Retina (tissue), 1 donor: ENCODE measurements at places on chromosomes 7 and 10.

DNA sequence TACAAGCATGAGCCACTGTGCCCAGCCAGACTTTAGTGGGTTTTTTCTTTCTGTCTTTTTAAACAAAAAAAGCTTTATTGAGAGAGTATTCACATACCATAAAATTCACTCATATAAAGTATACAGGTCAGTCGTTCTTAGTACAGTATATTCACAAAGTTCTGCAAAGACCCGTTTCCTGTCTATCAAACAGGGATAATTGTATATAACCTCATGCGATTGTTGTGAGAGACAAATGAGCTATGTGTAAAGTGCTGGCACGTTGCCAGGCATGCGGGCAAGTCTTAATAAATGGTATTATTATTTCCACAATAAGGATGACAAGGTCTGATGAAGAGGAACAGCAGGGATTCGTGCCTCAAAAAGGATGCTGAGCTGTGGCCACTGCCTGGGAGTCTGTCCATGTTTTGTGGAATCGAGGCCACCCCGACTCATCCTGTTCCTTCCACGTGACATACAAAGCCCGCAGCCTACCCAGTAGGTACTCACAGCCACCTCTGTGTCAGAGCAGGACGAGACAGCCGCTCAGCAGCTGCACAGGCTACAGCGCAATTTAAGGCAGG lies 51.6 kb downstream of the SMKR1 start:
- DNase-seq = peak; percentile 36

GRCh38 chr7:70390251-70390650 lies 741.7 kb upstream of the GALNT17 start:
- no peak for DNase-seq

GRCh38 chr10:92691591-92692079 lies 1.9 kb downstream of the HHEX start:
- no peak for DNase-seq

DNA sequence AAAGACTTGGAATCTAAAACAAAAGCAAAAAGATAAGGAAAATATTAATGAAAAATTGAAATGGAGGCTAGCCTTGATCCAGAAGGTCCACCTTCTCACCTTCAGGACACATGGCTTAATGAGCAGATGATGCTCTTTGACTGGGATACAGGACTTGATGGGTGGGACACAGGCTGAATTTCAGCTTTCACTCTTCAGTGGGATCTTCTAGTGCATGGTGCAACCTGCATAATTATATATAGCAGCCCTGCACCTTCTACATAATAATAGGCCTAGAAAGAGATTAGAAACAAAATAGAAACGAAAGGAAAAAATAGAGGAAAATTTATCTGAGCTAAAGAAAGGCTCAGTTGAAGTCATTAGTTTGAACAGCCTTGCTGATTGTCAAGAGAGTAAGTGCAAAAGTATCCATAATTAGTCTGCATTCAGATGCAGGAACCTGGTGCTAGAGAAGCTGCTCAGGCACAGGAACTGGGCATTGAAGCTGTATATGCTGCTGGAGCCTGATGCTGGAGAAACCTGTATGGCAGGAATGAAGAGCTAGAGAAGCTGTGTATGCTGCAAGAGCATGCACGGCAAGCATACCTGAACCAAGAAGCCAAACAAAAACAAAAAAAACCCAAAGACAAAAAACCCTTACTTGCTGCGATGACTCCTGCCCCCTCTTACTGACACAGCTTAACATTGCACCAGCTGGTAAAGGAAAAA lies 19.4 kb downstream of the MKLN1 start:
- DNase-seq = no peak

DNA sequence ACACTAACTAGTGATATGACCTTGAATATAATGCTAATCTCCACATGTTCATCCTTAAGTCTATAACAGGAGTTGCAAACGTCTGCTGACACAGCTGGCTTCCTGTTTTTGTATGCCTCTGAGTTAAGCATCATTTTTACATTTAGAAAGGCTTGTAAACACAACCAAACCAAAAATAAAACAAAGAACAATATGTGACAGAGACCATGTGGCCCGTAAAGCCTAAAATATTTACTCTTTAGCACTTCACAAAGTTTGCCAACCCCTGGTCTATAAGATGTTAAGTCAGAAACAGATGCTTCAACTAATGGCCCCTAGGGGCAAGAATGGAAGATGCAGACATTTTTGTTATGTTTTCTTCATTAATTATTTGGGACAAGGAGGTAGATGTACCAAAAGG lies 109.3 kb downstream of the CPEB3 start:
- DNase-seq = no peak

DNA sequence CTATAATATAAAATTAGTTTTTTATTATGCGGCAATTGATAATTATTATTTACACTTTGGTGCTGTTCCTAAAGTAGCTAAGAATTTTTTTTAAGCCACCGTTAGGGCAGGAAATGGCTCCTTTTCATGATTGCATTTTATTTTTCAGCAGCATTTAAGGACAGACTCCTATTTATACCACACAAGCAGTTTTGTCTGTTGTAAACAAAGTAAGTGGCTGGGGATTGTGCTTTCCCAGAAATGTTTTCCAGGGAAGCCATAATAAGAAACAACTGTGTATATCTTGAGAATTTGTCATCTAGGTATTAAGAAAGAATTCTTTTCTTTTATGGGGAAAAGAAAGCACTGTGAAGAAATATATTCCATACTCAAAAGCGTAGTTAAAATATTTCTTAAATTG lies 232.0 kb downstream of the VTI1A start:
- DNase-seq = no peak

GRCh38 chr7:31744294-31744874 lies 57.4 kb downstream of the PPP1R17 start:
- peak; percentile 64 for DNase-seq

DNA sequence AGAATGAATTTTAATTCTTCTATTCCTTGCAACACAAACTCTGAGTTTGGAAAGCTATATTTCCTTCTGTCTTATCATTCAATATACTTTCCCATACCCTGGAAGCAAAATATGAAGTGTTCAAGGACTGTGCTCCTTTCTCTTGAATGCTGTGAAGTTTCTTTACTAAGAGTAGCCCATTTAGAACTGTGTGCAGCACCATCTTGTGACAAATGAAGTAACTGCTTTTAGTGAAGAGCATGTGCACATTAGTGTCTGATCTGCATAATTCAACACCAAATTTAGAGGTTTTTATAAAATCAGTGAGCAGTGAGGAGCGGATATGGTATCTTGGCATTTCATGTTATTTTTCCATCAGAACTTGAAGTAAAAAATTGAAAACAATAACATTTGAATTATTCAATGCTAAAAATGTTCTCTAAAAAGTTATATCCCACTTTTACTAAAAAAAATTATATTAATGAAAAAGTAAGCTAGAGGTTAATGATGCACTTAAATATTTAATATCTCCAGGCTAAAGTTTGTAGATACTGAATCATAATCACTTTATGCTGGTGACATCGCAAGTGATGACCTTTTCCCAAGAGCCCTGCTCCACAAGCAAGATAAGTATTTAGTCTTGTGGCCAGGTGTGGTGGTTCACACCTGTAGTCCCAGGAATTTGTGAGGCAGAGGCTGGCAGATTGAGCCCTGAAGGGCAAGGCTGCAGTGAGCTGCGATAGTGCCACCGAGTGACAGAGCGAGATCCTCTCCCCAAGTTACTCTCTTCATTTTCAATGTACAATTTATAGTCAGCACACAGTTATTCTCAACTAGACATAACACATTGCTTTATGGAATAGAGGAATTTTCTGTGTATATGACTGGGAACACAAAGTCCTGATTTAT lies 108.8 kb upstream of the PCLO start:
- DNase-seq = no peak

DNA sequence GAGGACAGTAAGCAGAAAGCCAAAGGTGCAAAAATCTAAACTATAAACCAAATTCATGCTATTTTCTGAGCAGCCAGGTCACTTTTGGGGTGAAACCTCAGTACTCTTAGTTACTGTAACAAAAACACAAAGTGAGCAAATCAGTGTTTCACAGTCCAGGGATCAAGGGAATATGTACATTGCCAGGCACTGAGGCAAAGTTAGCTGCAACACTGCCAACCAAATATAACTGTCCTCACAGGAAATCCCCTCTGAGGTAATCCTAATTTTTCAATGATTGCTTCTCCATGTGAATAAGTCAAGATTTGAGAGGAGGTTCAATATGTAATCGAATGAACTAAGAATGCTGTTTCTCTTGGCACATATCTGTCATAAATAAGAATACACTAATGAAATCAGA lies 229.7 kb downstream of the TSPAN12 start:
- no peak for DNase-seq

GRCh38 chr7:12701433-12701832 lies 14.0 kb downstream of the ARL4A start:
- no peak for DNase-seq

DNA sequence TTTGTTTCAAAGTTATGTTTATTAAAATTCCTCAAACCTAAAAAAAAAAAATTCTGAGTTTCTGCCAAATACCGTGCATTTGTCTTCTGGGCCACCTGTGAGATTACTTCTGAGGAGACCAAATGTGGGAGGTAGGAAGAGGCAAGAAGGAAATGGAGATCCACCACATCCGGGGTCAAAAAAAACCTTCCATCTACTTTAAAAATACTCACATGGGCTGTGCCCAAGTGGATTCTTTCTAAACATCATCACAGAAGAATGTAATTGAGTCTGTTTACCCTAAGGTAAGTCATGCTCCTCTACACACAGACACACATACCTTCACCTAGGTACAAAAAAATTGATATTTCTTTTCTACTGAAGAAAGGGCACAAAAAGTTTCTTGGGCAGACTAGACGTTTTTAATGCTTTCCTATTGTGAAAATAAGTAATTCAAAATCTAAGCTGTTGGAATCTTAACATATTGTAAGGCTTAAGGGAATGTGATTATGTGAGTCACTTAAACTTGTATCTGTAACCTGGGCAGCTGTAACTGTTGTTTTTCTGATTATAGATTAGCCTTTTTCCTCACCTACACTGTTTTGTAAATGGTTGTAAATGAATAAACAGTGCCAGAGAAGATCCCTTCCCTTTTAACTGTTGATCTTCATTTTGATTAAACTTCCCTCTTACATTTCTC lies 19.1 kb upstream of the SPOCK2 start:
- DNase-seq = no peak

DNA sequence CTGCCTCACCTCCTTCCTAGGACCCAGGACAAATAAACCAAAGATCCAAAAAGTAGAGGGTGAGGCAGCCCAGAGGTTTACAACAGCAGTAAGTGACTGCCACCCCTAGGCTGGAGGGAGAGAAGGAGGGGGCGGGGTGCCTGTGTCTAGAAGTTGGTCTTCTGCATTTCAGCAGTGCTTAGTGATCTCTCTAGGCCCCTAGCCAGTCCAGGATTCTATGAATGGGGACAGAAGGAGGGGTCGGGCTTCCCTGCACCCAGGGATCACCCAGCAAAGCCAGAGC lies 62.8 kb upstream of the KDM7A start:
- DNase-seq = no peak

DNA sequence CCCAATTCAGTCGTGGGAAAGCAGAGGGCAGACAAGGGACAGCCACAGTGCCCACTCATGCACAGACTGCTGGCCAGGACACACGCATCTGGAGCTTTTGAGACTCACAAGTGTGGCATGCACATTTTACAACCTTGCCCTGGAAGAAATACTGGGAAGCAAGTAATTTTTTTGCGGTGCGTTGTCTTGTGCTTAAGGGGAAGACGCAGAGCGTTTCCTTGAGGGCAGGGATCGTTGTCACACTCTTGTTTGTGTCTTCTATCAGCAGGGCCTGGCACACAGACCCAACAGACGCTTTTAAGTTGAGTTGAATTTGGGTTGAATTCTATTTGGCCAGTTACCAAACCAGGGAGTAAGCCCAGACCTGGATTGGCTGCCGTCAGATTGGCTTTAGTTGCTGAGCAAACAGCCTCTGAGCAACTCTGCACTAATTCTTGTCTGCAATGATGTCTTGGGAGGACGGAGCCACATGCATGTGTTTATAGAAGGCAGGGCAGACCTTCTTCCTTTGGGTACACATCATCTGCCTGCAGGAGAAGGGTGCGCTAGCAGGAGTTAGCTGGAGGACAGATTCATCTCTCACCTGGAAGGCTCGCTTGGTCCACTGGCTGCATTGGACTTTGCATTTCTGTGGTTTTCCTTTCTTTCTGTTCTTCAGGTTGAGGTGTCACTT lies 38.4 kb downstream of the IL2RA start:
- DNase-seq = no peak

- no peak for DNase-seq
Observed at GRCh38 chr7:28112883-28113540, 67.6 kb downstream of the JAZF1 start.

DNA sequence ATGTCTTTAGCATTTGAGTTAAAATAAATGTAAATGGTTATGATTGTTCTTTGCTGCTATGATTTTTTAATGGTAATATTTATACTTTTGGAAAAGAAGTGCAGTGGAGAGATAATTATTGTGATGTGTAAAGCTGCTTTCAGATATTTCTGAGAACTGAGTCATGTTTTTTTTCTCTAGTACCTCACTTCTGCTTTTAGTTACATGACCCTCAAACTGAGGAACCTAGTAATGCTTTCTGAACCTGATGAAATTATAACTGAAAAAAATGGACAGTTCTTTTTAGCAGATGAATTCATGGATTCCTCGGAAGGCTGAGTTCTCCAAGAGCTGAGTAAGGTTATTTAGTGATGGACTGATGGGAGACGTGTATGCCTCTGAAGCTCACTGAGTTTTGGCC lies 167.8 kb downstream of the CDCA7L start:
- no peak for DNase-seq

DNA sequence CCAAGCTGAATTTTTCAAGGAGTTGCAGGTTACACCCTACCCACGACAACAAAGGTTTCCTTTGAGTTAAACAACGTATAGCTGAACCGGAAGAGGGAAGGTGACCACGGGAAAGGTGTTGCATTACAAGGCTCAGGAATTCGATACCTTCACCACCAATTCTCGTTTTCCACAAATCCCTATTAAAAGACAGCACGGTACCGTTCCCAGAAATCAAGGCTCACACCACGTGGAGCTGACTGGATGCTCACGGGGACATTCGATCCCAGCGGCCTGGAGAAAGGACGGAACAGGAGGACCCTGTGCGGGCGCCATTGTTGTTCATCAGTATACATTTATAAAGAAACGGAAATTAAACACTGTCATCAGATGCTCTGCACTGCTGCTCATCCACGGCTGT lies 56.4 kb downstream of the CTBP2 start:
- no peak for DNase-seq

DNA sequence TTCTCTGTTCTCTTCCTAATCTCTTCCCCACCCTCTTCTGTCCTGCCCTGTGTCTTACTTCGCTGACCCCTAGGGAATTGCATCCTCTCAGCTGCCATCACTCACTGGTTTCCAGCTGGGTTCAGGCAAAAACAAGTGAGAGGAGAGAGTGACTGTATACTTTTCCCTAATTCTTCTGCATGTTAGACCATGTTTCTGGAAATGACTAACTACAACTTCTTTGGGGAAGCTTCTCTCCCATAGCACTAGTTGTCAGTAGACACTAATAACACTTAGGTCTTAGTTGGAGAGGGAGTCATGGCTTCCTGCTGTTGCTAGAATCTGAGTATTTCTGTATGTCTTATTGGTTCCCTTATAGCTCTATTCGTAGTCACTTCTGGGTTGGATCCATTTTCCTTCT lies 299.0 kb upstream of the FZD1 start:
- no peak for DNase-seq

- DNase-seq = no peak
Observed at GRCh38 chr7:151717918-151718317, 159.0 kb downstream of the PRKAG2 start.
